ENCODE measurements at places on chromosomes 11 and 22.

DNA sequence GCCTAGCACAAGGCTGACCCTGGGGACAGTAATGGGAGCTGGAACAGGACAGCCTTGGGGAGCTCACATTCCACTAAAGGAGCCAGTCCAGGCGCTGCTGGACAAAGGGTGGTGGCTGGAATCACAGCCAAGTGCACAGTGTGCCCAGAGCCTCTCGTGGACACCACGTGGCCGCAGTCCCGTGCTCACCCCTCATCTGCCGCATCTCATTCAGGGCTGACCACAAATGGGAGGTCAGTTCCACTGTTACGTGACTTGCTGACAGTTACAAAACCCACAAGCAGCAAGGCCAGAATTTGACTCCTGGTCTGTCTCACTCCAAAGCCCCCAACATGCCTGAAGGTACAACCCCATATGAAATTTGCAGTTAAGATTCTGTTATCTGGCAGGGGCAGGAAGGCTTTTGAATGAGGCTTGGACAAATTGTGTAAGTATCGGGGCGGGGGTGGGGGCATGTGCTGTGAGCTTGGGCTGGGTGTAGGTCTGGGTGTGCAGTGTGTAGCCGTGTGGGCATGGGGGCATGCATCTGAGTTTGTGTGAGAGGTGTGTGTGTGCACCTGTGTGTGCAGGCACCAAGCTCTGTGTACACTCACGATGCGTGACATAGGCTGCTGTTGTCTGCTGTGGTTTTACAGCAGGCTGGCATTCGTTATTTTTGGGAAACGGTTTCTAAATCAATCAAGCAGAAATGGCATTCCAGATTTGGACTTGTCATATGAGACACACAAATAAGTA is 301.7 kb downstream of the BRD1 start:
- no peak for DNase-seq

- DNase-seq: peak; percentile 59
Observed at GRCh38 chr11:842370-843002, at the start of the genes POLR2L and TSPAN4. POLR2L (minus strand) TSS chr11:842529; CDS start chr11:842508, 21 bp downstream. TSPAN4 (plus strand) TSS chr11:842852; CDS start chr11:850305, 7,453 bp downstream.

DNA sequence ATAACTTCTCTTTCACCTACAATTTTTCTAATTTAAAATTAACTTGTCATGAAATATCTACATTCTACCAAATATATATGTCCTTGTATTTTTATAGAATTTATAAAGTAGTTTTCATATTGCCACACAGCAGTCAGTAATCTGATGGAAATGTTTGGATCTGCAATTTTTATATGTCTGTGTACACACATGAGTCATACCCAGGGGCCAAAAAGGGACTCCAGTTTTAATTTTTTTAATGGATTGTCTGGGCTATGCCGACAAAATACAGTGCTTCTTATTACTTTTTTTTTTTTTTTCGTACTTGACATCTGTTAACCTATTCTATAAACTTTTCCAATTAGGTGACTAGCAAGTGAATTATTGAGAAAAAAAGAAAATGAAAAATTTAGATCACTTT is 6.3 kb downstream of the GUCY1A2 start:
- DNase-seq: no peak

DNA sequence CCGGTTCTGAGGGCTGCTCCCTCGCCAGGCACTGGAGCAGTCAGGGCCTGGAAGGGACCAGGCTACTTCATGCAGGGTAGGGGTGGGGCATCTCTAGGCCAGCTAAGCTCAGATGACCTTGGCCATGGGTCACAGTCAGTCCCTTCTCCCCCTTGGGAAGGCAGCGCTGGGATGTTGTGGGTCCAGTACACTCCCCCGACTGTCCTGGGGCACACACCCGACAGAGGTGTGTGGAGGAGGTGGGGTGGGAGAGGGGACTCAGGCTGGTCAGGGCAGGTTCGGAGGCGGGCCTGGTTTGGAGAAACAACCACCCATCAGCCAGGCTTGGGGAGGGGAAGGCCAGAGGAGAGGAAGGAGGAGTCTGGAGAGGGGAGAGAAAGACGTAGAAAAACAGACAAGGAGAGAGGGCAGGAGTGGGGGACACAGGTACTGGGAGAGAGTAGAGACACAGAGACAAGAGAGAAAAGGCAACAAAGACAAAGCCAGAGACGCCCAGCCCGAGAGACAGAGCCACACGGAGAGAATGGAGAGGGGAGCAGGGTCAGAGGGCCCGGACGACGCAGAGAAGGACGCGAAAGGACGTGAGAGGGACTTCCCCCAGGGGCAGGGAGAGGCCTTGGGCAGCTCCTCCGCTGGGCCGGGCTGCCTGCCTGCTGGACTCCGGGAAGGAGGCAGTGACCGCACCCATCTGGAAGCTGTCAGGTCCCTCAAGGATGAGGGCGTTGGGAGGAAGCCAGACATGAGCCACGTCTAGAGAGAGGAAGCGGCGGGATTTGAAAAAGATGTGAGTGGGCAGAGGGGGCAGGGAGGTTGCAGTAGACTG is 30.6 kb upstream of the TSKU start:
- DNase-seq: no peak

GRCh38 chr11:129580278-129580677 is 204.6 kb downstream of the BARX2 start:
- DNase-seq: no peak

- DNase-seq: no peak
Observed at GRCh38 chr22:25753252-25753651, 11.3 kb downstream of the MYO18B start.

DNA sequence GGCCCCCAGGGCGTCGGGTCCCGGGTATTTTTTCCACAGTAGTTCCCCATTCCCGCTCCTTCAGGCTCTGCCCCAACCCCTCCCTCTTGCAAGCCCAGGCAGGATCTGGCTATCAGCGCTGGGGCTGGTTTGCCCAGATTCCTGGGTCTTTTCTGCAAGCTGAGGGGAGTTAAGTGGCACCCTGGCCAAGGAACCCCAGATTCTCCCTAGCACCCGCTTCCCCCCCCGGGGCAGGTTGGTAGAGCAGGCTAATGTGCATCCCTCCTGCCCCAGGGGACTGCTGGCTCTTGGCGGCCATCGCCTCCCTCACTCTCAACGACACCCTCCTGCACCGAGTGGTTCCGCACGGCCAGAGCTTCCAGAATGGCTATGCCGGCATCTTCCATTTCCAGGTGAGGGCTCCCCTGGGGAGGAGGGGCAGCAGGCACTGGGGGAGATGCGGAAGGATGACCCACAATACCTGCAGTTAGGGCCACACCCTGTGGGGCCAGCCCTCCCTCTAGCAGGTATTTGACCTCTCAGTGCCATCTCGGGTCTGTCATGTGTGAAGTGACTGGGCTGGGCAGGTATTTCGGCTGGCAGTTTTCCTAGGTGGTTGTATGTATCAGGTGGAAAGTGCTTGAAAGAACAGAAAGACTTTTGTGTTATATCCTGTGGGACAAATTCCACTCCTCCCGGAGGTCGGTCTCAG is 1.6 kb downstream of the CAPN1 start:
- peak; percentile 56 for DNase-seq

DNA sequence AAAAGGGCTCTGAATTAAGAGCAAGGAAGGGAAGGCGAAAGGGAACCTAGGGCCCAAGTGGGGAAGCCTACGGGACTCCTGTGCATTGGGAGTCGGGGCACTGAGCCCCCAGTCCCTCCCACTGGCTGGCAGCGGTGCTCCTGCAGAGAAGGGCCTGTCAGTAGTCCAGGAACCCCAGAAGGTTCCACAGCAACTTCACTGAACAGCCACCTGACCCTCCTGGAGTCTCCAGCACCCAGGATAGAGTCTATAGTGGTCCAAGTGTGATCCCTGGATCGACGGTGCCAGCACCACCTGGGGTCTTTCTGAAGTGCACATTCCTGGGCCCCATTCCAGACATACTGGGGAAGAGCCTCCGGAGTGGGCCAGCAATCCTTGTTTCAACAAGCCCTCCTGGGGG is 100.0 kb upstream of the B3GAT1 start:
- no peak for DNase-seq

GRCh38 chr22:41555325-41555982 is 5.4 kb upstream of the CSDC2 start:
- DNase-seq: no peak

- DNase-seq: no peak
Observed at GRCh38 chr11:47896199-47896598, 48.0 kb upstream of the NUP160 start.

GRCh38 chr11:56911312-56911711 is 77.4 kb upstream of the OR5AK2 start:
- peak; percentile 50 for DNase-seq

- no peak for DNase-seq
Observed at GRCh38 chr11:109236188-109236587, 185.8 kb upstream of the C11orf87 start.

GRCh38 chr11:119368121-119369034 is 13.1 kb downstream of the USP2 start:
- DNase-seq: no peak
